ENCODE measurements at places on chromosomes 6 and 20.
A peak's percentile ranks its signal among the peaks of the same experiment; 100 is the strongest.

- no peak for DNase-seq
Observed at GRCh38 chr20:33359399-33360261, 41.7 kb downstream of the CDK5RAP1 start.

GRCh38 chr20:58918621-58919020, 62.4 kb upstream of the NELFCD start:
- DNase-seq, result no peak

- no peak for DNase-seq
Observed at GRCh38 chr6:36399970-36400369, 12.5 kb upstream of the ETV7 start.

GRCh38 chr6:511488-512137, 120.1 kb downstream of the IRF4 start:
- no peak for DNase-seq

DNA sequence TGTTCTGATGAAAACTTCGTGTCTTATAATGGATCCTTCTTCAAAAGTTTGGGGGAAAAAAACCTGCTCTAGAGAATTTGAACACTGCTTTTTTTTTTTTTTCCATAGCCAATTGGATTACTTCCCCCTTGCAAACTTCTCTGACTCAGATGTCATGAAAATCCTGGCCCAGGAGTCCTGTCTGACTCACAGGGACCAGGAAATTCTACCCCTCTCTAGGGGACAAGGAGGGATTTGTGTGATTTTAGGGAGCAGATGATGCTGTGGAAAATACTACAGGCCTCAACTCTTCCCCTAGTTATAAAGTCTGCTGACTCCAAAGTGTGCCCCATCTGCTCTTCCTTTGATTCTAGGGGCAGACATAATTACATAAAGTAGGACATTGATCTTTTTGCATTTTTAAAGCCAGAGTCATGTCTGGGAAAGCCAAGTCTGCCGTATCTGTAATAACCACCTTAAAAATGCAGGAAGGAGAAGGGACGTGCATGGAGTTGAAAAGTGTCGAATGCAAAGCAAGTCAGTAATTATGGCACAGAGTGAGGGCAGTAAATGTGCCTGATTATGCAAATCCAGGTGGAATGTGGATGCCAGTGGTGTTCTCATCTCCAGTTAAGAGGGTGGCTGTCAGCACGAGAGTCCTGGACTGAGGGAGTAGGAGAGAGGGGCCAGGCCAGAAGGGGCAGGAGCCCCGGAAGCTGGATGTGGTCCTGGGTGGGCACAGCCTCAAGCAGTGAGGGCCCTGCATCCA, 144.3 kb upstream of the SULF2 start:
- DNase-seq, result no peak

GRCh38 chr20:25090492-25091429, 8.8 kb upstream of the VSX1 start:
- no peak for DNase-seq

GRCh38 chr6:113052506-113052905, 705.4 kb downstream of the RFPL4B start:
- no peak for DNase-seq

DNA sequence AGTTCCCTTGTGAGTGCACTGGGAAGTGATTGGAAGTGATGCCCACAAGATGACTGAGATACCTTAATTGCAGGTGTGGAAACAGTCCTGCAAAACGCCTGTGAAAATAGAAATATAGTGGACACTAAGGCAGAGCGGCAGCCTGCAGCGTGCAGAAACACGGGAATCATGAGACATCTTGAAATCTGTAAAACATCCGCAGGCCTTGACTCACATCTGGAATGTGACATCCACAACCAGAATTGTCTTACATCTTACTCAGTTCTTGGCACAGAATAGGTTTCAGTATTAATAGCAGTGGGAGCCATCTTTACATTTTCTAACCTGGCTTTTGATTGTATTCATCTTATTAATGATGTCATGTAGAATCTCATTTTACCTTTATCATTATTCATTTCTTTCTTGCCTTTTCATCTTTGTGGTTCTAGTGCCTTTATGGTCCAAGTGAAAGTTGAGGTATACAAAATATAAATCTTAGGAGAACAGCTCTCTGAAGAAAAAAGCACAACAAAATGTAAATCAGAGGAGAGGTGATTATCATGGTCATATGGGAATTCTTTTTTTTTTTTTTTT, 44.6 kb downstream of the CDYL start:
- DNase-seq, result no peak

GRCh38 chr20:20894753-20895152, 182.3 kb upstream of the RALGAPA2 start:
- no peak for DNase-seq

- DNase-seq, result no peak
Observed at GRCh38 chr6:156166093-156166492, 611.1 kb upstream of the ARID1B start.

GRCh38 chr6:43865932-43866645, 96.1 kb downstream of the VEGFA start:
- no peak for DNase-seq

DNA sequence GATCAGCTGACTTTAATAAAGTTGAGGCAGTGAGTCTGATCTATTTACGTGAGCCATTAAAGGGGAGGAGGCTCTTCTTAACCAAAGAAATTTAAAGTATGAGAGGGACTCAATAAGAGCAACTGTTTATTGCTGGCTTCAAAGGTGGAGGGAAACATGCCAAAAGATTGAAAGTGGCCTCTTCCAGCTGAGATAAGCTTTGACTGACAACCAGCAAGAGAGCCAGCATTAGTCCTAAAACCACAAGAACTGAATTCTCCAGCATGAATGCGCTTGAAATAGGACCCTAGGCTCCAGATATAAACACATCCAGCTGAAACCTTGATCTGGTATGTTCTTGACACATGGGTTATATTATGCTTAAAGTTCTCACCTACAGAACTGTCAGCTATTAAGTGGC, 123.1 kb upstream of the GJE1 start:
- DNase-seq, result no peak

- DNase-seq, result no peak
Observed at GRCh38 chr20:12790859-12791258, 217.9 kb upstream of the SPTLC3 start.

DNA sequence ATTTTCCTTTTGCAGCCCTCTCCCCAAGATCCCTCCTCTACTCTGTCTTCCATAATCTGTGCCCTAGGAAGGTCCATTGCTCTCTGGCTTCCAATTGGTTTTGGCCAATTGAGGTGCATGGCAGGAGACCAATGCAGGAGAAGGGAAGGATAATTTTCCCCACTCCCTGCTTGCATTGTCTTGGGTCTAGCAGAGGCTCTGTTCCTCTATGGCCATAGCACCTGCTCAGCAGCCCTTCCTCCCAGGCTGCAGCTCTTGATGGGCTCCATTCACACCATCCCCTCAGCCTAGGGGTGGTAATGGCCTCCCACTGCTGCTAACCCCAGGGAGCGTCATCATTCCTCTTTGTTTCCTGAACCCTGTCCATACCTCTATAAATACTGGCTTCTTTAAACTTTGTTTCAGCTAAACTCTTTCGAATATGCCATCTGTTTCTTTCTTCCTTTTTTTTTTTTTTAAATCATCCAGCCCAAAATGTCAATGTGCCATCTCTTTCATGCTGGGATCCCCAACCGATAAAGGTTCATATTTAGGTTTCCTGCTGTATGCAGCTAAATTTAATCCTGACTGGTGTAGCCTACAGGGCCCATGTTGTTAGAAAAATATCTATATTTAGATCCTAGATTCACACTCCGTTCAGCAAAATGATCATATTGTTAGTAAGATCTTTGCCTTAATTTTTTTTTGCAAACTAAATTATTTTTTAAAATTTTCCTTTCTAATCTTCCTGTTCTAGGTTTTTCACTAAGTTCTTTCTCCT, 63.8 kb downstream of the HECA start:
- DNase-seq, result no peak

DNA sequence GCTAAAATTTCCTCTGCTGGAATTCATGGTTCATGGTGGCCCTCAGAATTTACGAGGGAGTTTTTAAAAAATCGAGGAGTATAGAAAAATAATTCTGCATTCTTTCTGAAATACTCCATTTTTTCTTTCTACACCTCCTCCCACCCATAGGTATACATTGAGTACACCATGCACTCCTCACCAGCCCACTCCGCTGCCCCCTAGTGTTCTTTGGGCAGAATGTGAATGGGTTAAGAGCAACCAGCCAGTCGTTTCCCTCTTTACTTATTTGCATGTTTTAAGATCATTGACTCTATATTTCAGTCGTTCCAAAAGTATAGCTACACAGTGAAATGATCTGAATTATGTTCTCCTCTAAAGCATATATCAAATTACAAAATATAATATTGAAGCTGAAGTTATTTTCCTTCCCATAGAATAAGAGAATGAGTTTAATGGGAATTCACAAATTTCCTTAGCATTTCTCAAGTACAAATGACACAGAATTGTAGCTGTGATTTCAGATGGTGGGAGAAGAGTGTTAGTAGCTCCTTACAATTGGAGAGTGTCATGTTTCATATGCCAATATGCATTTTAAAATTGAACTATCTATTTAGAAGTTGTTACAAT, 977.7 kb upstream of the SLC35B3 start:
- no peak for DNase-seq

DNA sequence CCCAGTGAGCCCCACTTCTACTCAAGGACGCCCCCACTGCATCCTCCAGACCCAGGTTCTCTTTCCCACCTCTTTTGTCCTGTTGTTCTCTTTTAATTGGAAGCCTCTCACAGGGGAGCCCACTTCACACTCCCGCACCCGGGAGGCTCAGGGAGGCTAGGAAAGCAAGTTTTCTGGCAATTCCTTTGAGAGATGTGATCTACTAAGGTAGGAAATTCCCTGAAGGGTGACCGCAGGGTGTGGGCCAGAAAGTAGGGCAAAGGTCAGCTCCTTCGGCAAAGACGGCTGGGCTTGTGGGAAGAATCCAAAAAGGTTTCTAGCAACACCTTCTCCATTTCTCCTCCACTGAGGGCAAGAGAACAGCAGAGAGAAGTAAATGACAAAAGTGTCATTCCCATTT, 98.1 kb upstream of the PTPN1 start:
- DNase-seq, result peak; percentile 8

DNA sequence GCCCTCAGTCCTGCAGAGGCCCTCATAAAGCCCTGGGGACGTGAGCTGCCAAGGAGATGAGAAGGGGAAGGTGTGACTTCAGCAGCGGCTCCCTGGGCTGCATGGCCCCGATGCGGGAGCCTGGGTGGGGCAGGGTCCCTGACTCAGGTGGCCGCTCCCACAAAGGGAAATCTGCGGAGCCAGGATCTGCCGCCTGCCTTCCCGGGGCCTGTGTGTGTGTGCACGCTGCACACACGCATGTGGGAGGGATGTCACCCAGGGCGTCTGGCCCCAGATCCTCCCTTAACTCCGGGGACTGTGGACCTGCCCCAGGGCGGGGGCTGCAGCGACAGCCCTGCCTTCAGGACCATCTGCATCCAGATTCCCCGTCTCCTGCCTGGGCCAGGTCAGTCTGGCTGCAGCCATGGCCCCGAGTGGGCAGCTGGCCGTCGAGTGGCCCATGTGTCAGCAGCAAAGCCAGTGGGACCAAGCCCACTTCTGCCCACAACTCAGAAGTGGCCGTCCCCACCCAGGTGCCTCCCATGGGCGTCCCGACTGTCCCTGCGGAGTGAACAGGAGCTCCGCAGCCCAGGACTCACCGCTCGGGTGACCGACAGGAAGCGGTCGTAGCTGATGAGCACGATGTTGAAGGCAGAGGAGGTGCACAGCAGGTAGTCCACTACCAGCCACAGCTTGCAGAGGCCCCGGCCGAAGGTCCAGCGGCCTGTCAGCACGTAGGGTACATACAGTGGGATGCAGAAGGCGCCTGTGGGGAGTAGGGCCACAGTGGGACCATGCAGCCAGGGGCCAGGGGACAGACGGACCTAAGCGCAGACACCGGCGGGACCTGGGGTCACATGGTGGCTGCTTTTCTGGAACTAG, 1.9 kb downstream of the HRH3 start:
- no peak for DNase-seq

DNA sequence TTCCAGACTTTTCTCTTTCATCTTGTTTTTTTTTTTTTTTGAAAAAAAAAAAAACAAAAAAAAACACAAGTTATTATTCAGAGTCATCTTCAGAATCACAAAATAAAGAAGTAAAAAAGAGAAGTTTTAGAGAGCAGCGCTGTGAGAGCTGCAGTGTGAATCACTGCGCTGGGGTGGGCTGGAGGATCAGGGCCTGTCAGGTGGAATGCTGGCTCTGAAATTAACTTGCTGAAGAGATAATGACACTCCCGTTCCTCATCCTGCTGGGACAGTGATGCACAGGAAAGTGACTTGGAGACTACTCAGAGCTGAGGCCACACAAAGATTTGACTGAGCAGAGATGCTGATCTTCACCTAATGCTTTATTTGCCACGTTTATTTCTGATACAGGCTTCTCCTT, 42.7 kb upstream of the CLDN20 start:
- DNase-seq, result no peak

GRCh38 chr6:63509652-63510352, 62.5 kb upstream of the LOC128125822 start:
- no peak for DNase-seq

GRCh38 chr6:106448000-106448426, 87.5 kb downstream of the CRYBG1 start:
- DNase-seq, result no peak

DNA sequence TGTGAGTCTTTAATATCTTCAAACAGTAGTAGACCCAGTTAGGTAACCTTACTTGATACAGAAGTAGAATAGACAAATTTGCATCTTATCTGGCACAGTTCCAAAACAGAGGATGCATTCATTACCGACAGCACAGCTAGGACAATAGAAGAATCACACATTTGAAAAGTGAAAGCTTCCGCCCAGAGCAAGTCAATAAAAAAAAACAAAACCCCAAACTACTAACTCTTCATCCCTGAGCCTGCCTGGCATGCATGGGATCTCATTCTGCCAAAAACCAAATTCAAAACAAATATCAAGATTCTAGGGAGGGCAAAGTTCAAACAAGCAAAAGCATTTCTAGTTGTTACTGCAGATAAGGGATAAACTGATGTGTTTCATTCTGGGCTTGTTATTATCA, 235.4 kb downstream of the BTBD9 start:
- no peak for DNase-seq

DNA sequence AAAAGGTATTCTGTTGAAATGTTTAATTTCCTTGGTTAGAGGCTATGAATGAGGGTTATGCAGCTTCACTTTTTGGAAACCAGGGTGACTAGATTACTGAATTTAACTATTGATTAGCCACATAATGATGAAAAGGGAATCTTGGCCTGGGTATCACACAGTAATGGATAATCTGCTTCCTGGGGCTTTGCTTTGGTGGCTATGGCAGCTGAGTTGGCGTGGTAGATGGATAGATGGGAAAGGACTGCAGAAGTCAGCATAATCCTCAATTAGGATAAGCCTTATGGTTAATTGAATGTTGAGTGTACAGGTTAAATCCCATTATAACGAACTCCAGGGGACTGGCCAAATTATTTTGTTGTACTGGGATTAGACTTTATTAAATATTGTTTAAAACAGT, 5.2 kb downstream of the NCOA3 start:
- no peak for DNase-seq

DNA sequence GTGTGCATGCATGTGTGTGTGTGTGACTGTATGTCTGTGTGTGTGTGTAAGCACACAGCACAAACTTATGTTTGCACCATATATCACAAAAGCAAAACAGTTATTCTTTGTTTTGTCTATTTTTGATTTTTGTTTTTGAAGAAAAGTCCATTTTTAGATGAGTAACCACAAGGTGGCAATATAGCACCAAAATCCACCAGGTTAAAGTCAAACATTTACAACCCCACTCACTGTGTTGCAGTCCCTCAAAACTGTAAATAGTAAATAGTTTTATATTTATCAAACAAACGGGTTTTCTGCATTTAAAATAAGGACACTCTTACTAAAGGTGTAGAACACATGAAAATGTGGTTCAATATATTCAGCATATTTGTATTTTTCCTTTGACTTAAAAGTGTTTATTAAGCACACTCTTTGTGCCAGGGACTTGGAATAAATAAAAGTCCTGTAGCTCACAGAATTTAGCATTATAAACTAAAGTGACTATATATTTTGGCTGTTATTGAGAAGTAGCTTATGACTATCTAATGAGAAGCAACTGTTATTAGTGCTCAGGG, 118.5 kb downstream of the GFRAL start:
- DNase-seq, result no peak
